ENCODE measurements at places on chromosomes 6 and 20.

GRCh38 chr20:64130876-64131275, 23.5 kb upstream of the NPBWR2 start:
- DNase-seq: no peak

GRCh38 chr6:125293587-125293986, 8.2 kb downstream of the HDDC2 start:
- no peak for DNase-seq

GRCh38 chr6:90266905-90267621, 29.6 kb downstream of the BACH2 start:
- DNase-seq: no peak

- no peak for DNase-seq
Measured at GRCh38 chr6:137740967-137741761, 125.9 kb upstream of the TNFAIP3 start.

GRCh38 chr20:23103284-23104018, 17.3 kb upstream of the CD93 start:
- DNase-seq: no peak

DNA sequence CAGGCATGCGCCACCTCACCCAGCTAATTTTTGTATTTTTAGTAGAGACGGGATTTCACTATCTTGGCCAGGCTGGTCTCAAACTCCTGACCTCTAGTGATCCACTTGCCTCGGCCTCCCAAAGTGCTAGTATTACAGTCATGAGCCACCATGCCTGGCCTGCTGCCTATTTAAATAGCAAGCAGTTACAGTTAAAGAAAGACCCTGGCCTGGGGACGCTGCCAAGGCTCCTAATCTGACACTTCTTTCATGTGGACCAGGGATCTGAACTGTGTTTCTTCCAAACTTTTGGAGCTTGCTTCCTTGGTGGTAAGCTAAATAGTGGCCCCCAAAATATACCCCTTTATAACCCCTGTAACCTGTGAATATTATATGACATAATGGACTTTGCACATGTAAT, 15.3 kb downstream of the PPARD start:
- no peak for DNase-seq

- DNase-seq: no peak
Measured at GRCh38 chr6:31468311-31468710, 29.6 kb upstream of the MICB start.

DNA sequence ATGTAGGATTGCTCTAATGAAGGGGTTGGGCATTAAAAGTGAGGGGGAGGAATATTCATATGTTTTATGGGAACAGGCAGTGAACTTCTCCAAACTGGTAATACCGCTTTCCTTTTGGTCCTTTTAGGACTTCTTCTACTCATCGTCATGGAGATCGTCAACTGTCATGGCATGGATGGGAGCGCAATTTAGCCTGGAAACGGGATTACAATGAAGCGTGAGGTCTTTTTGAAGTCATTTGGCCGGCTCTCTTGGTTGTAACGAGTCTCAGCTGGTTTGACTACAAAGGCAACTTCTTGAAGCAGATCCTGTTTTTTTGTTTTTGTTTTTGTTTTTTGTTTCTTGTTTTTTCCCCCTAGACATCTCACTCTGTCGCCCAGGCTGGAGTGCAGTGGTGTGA, 1.4 kb upstream of the HLA-E start:
- DNase-seq: no peak
